ENCODE measurements at places on chromosomes 3 and 15. TPM values are rescaled to one million over a fixed set of nuclear protein-coding genes. Genes with fewer than 3 reads are reported as not detected.

DNA sequence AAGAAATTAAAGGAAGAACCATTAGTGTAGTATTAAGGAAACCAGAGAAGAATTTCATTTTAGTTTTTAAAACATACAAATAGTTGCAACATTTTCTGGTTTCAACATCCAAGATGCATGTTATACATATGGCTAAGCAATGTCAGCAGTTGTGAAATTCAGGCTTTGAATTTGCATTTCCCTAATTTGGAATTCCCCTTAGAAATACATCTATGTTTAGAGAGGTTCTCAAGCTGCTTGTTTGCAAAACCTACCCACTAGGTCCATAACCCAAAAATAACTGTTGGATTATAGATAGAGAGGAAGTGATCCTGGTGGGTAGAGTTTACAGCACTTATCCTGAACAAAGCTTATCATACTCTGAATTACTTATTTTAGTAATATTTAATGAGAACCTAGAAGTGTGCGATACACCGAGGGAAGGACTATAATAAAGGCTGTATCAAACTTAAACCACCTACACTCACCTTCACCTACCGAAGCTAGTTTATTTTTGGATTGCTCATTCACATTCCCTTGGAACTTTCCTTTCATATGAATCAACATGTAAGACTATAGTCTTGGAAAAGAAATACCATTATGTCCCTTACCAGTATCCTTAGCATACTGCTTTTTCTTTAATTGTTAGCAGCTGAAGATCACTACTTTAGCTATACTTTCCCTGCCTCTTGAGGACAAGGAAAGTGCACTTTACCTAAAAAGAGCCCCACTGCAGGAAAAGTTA, 60.6 kb downstream of the CHAC1 start:
- DNase-seq: no peak

GRCh38 chr3:183410759-183411158, 17.7 kb downstream of the MCF2L2 start:
- DNase-seq: no peak

P2RY1 gene
- total RNA-seq: 0.41 TPM

DNA sequence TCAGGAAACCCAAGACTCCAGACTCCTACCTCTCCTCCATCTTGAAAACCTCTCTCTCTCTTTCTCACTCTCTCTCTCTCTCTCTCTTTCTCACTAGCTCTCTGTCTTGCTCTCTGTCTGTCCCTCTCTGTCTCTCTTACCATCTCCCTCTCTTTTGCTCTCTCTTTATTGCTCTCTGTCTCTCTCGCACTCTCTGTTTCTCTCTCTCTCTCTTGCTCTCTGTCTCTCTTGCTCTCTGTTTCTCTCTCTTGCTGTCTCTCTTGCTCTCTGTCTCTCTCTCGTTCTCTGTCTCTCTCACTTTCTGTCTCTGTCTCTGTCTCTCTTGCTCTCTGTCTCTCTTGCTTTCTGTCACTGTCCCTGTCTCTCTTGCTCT, 75.0 kb upstream of the NR2E3 start:
- no peak for DNase-seq

GOLGA8A gene
- 21.8 TPM for total RNA-seq

MORC1 gene
- not detected for total RNA-seq

DNA sequence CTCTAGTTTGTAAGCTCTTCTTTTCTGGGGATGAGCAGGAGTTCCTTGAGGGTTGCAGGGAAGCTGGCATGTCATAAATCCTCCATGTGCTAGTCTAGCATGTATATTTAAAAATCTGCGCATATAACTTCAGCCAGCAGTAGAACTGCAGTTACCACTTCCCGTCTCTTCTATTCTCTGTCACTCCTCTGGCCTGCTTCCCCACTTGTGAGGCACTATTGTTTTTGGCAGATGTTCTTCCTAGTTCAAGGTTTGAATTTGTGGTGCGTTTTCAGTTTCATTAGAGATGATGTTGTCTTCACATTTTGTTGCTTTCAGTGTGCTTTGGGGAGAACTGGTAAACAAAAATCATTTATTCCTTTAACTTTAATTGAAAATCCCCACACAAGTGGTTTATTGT, 169.1 kb upstream of the ZPLD1 start:
- no peak for DNase-seq

STOML1 gene
- 18.3 TPM for total RNA-seq

CHRFAM7A gene
- total RNA-seq: 8.5 TPM

GATM gene
- total RNA-seq: 8.7 TPM

DNA sequence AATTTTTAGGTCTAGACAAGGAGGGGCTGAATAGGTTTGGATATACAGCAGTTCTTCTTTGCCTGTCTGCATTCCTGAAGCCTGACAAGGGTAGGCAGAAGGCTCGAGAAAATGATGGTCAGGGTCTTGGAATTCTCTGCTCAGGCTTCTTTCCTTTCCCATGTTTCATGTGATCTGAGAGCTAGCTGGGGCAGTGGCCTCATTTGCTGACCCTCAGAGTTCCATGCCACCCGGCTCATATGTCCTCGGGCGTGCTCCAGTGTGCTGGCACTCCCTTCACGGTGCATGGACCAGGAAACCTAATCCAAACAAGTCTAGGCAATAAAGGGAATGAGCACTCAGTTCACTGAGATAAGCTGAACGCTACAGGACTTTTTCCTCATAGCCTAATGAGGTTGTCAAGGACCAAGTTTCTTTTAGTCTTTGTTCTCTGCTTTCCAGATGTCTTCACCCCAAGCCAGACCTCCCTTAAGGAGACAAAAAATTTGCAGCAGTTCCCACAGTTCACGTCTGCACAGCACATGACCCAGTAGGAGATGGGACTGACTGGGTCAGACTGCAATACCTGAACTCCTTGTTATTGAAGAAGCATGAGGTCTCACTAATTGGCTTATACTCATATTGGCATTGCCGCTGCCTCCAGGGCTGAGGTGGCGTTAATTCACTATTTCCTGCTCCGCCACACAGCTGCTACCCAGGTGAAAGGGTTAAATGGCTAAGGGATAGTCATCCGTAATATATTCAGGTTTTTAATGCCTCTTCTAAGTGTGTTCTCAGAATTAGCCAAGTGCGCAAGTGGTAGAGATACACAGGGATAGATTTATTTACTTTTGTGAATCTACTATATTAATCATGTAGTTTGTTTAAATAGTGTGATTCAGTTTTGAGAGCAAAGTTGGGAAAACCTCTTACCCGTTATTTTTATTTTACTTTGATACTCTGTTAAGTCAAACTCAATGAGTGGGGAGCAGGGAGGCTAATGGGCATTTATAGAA, 15.3 kb upstream of the RTP4 start:
- peak; percentile 25 for DNase-seq

RETNLB gene
- not detected for total RNA-seq

- no peak for DNase-seq
Observed at GRCh38 chr3:79906106-79906505, 138.3 kb upstream of the ROBO1 start.

KIF7 gene
- 5.4 TPM for total RNA-seq

DNA sequence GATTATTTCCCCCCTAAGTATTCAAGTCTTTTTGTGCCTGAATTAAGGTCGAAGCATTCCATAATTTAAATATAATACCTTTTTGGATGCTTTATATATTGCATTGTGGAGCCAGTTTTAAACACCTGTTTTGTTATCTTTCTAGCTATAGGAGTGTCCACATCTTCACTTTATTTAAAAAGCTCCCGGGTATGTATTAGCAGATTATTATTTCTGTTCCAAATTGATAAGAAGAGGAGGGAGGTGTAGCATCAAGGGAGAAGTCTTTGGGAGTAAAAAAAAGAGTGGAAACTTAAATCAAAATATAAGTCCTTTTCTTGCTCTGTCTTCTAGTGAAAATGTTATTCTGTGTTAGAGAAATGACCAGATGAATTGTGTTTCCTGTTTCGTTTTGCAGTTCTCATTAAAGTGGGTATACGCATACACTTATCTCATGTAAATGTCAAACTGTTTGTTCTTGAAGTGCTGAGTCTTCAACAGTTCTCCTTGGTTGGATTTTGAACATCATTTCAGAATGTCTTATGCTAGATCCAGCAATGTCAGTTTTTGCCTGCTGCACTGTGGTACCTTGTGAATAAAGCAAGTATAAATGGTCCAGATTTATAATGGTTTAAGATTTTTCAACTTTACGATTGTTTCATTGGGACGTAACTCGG, 105.8 kb downstream of the FNDC3B start:
- no peak for DNase-seq

DNA sequence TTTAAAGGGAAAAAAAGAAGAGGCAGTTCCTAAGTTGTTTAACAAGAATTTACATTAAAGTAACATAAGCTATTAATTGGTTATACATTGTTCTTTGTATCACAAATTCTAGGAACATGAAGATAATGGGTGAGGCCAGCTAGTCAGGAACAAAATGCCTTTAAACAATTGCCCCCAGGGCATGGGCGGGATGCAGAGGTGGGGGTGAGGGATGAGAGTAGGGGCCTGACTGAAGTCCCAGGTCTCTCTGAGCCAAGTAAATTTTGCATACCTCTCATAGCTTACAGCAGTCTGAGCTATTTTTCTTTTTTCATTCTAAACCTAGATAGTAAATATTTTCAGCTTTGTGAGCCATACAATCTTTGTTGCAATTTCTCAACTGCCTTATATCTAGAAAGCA, 77.8 kb upstream of the RNU6-1 start:
- DNase-seq: no peak

SNAPC5 gene
- total RNA-seq: 26.2 TPM

GRCh38 chr15:75891895-75892294, 11.8 kb upstream of the FBXO22 start:
- peak; percentile 60 for DNase-seq

GRCh38 chr3:117135207-117135606, 425.6 kb downstream of the TUSC7 start:
- DNase-seq: no peak

GRCh38 chr15:71337197-71337845, 222.1 kb downstream of the THSD4 start:
- peak; percentile 69 for DNase-seq

CCDC80 gene
- total RNA-seq: 4.7 TPM

- DNase-seq: no peak
Observed at GRCh38 chr15:89533861-89534544, 37.6 kb upstream of the RHCG start.

NECTIN3 gene
- total RNA-seq: 22.9 TPM

GRCh38 chr3:139521816-139522215, 17.7 kb downstream of the RBP1 start:
- no peak for DNase-seq
